ENCODE measurements at places on chromosomes 11 and 22. TPM values are rescaled to one million over a fixed set of nuclear protein-coding genes. Genes with fewer than 3 reads are reported as not detected.

DNA sequence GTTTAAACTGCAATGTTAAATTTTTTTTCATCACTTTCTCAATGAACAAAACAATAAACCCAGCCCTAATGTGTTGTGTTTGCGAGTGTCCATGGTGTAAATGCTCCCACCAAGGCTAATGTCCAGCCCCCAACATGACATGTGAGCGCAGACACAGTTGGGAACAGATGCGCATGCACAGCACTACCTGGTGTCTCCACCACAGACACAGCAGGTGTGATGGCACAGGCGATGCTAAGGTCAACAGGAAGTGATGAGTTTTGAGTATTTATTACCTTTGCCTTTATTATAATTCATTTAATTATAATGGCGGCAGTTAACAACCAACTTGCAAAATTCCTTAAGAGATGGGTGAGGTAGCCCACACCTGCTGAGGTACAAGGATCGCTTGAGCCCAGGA, 42.9 kb downstream of the MICAL3 start:
- no peak overlapping the region for H3K27ac ChIP-seq
- H3K36me3 ChIP-seq: no peaks in the 10 kb centered on the region
- no peak overlapping the region for H3K4me3 ChIP-seq
- DNase-seq: no peak

DNA sequence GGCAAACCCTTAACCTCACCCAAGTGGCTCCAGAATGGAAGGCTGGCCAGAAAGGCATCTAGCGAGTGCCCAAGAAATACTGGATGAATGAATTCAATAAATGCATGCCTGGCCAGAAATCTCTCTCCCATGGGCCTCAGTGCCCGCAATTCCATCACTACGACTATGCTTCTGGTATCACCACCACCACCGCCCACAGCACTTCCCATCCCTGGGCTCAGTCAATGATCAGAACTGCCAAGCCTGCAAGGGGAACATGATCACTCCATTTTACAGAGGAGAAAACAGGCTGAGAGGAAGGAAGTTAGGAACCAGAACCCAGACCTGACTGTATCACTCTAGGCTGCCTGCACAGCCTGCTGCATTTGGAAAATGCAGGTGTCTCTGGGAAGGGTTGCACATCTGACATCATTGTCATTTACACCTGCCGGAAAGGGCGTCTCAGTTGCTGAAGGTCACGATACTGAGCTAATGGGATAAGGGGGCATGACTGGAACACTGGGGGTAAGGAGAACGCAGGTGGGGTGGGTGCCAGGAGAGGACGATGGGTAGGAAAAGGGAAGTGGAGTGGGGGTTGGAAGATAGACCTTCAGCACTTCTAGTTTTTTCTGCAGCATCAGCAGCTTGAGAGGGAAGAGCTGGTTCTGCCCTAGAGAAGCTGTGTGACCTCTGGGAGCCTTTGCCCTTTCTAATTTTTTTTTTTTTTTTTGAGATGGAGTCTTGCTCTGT, 3.2 kb downstream of the GPR152 start:
- no peak for DNase-seq
- no peaks in the 10 kb centered on the region for H3K4me1 ChIP-seq
- H3K27ac ChIP-seq: no peak overlapping the region
- H3K27me3 ChIP-seq: no peaks in the 10 kb centered on the region

GRCh38 chr22:47166446-47167016, 404.1 kb downstream of the TBC1D22A start:
- DNase-seq: peak; percentile 48
- H3K27me3 ChIP-seq: no peaks in the 10 kb centered on the region
- no peak overlapping the region for H3K27ac ChIP-seq
- H3K36me3 ChIP-seq: no peaks in the 10 kb centered on the region
- H3K4me3 ChIP-seq: no peak overlapping the region

GRCh38 chr11:44535191-44535980, 30.1 kb upstream of the CD82 start:
- no peak for DNase-seq
- no peaks in the 10 kb centered on the region for H3K36me3 ChIP-seq
- no peaks in the 10 kb centered on the region for H3K4me1 ChIP-seq
- no peaks in the 10 kb centered on the region for H3K27me3 ChIP-seq
- no peak overlapping the region for H3K27ac ChIP-seq

DNA sequence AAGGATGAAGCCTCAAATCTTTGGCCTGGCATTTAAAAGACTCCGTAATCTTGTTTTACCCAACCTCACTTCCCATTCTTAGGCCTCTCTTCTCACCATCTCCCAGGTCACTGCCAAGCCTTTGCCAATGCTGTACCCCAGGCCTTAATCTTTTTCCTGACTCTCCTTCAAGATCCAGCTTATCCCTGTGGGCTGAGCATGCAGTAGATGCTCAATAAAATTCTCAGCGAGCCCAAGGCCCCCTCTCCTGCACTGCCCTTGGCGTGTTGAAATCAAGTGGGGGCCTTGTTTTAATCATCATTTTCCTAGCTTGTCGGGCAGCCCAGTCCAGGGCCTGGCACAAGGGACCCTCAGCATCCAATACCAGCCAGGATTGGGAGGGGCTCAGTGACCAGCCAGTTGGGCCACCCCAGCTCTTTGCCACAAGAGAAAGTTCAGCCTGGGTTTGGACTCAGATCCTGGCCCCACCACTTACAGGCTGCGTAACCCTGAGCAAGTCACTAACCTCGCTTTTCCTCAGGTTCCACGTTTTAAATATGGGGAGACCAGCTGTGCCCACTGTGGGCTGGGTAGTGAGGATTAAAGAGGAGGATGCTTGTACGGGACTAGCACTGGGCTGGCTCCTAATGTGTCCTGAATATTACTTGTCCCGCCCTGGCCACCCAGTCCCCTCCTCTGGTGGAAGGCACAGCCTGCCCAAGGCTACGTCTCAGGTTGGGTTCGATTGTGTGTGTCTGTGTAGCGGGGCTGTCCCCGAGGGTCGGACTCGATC, 943 bp upstream of the YWHAH start:
- DNase-seq: peak; percentile 53
- H3K36me3 ChIP-seq: peaks cover 3% of the 10 kb centered on the region
- no peaks in the 10 kb centered on the region for H3K27me3 ChIP-seq
- H3K4me1 ChIP-seq: no peaks in the 10 kb centered on the region
- peak overlapping the region; percentile 53 for H3K4me3 ChIP-seq
- peak overlapping the region; percentile 65 for H3K27ac ChIP-seq

- no peak overlapping the region for H3K27ac ChIP-seq
- H3K4me3 ChIP-seq: no peak overlapping the region
- no peak for DNase-seq
- H3K36me3 ChIP-seq: no peaks in the 10 kb centered on the region
Observed at GRCh38 chr22:35442471-35442870, 42.5 kb downstream of the MCM5 start.

- no peak overlapping the region for H3K4me3 ChIP-seq
- H3K27me3 ChIP-seq: no peaks in the 10 kb centered on the region
- no peaks in the 10 kb centered on the region for H3K36me3 ChIP-seq
- DNase-seq: no peak
Observed at GRCh38 chr11:79304599-79305212, 136.1 kb downstream of the TENM4 start.

- H3K4me3 ChIP-seq: no peak overlapping the region
- H3K27me3 ChIP-seq: no peaks in the 10 kb centered on the region
- no peak for DNase-seq
- H3K36me3 ChIP-seq: no peaks in the 10 kb centered on the region
- H3K4me1 ChIP-seq: no peaks in the 10 kb centered on the region
Observed at GRCh38 chr11:36046932-36047331, 103.1 kb downstream of the LDLRAD3 start.

GRCh38 chr11:94925422-94926270, 47.7 kb downstream of the CWC15 start:
- H3K4me3 ChIP-seq: no peak overlapping the region
- H3K4me1 ChIP-seq: no peaks in the 10 kb centered on the region
- H3K36me3 ChIP-seq: no peaks in the 10 kb centered on the region
- peak overlapping the region; percentile 11 for H3K27ac ChIP-seq

DNA sequence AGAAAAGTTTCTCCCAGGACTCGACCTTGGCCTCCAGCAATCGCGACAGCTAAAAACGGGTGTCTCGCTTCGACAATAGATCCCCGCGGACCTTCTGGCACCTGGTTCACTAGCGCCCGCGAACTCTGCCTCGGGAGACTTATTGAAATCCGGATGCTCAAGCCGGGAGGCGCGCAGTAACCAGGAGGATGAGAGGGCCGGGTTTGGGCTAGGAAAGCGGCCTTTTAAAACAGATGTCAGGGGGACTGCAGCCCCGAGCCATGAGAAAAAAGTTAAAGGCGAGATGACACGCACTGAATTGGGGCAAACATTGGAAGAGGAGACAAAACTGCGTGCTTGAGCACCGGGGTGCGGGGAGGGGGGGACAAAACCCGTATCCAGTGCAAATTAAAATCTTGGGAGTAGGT, 637 bp upstream of the ZBTB16 start:
- H3K27me3 ChIP-seq: no peaks in the 10 kb centered on the region
- H3K4me3 ChIP-seq: peak overlapping the region; percentile 78
- peaks cover 12% of the 10 kb centered on the region for H3K36me3 ChIP-seq

GRCh38 chr11:125348141-125348651, 147.9 kb downstream of the FEZ1 start:
- no peaks in the 10 kb centered on the region for H3K36me3 ChIP-seq
- H3K27me3 ChIP-seq: no peaks in the 10 kb centered on the region
- H3K27ac ChIP-seq: no peak overlapping the region
- no peak for DNase-seq
- H3K4me1 ChIP-seq: no peaks in the 10 kb centered on the region
- no peak overlapping the region for H3K4me3 ChIP-seq

- H3K36me3 ChIP-seq: no peaks in the 10 kb centered on the region
- no peaks in the 10 kb centered on the region for H3K4me1 ChIP-seq
- no peaks in the 10 kb centered on the region for H3K27me3 ChIP-seq
Observed at GRCh38 chr11:134343646-134344045, 11.9 kb downstream of the GLB1L2 start.

DNA sequence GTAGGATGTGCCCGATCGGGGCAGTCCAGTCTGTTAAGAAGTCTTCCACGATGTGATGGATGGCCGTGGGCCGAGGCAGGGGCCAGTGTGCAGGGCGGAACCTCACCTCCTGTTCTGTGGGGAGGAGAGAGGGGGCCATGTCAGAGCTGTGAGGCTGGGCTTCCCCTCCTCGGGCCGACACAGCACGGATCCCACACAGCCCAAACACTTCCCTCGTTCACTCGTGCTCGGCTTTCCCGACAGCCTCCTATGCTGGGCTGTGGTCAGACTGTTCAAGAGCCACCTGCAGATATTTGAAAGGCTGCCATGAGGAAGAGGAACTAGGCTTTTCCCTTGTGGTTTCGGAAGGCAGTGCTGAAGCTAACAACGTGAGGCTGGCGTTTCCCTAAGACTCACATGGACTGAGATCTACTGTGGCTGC, 12.3 kb upstream of the TXN2 start:
- H3K36me3 ChIP-seq: peaks cover 3% of the 10 kb centered on the region
- H3K27me3 ChIP-seq: no peaks in the 10 kb centered on the region
- H3K4me3 ChIP-seq: no peak overlapping the region
- H3K4me1 ChIP-seq: no peaks in the 10 kb centered on the region
- DNase-seq: no peak

GRCh38 chr11:134759274-134759673, 347.2 kb upstream of the B3GAT1 start:
- no peaks in the 10 kb centered on the region for H3K27me3 ChIP-seq
- H3K27ac ChIP-seq: no peak overlapping the region
- H3K4me1 ChIP-seq: no peaks in the 10 kb centered on the region
- H3K36me3 ChIP-seq: no peaks in the 10 kb centered on the region

DNA sequence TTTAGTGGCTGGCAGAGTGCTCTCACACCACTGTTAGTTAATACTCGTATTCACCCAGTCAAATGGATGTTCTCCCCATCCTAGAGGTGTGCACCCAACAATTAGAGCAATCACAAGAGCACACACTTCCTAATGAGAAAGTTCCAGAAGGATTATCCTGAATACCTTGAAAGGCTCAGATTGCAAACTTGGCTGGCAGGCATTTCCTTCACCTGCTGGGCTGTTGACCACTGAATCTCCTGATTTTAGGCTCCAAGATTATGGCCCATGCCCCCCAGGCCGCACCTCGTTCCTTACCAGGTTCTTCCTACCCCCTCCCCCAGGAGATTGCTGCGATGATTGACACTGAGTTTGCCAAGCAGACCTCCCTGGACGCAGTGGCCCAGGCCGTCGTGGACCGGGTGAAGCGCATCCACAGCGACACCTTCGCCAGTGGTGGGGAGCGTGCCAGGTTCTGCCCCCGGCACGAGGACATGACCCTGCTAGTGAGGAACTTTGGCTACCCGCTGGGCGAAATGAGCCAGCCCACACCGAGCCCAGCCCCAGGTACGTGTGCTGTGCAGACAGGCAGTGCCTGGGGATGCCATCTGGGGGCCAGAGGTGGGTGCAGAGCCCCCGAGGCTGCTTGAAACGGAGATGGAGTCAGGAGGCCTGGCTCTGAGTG, 26.9 kb downstream of the TAB1 start:
- no peaks in the 10 kb centered on the region for H3K4me1 ChIP-seq
- no peak for DNase-seq
- no peak overlapping the region for H3K4me3 ChIP-seq
- no peak overlapping the region for H3K27ac ChIP-seq

GRCh38 chr22:17562906-17563870, at the start of gene SLC25A18:
SLC25A18 (plus strand) TSS chr22:17563498; CDS start chr22:17579945, 16,447 bp downstream.
- peak within 1 kb of the TSS; percentile 65 for H3K27ac ChIP-seq
- peak; percentile 71 for DNase-seq
- H3K4me1 ChIP-seq: peaks cover 17% of the 10 kb centered on the region
- no peak within 1 kb of the TSS for H3K4me3 ChIP-seq
- no peaks in the 10 kb centered on the region for H3K27me3 ChIP-seq

DNA sequence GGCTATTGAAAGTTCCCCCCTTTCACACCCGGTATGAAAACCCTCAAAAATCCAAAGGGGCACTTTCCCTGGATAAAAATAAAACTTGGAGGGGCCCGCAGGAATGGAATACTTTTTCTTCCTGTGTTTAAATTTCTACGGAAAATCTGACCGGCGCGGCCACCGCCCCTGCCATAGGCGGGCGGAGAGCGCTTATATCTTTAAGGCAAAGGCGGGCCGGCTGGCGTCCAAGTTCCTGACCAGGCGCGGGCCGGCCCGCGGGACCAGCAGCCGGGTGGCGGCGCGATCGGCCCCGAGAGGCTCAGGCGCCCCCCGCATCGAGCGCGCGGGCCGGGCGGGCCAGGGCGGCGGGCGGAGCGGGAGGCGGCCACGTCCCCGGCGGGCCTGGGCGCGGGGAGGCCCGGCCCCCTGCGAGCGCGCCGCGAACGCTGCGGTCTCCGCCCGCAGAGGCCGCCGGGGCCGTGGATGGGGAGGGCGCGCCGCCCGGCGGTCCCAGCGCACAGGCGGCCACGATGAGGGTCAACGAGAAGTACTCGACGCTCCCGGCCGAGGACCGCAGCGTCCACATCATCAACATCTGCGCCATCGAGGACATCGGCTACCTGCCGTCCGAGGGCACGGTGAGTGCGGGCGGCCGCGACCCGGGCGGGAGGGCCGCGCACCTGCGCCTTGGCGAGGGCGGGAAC, at the start of gene ANO1:
TSS of gene ANO1 (plus strand) at position 223 of the 686 bp plus-strand sequence. CDS start at position 513, 290 bp downstream.
- no peaks in the 10 kb centered on the region for H3K27me3 ChIP-seq
- H3K4me1 ChIP-seq: peaks cover 47% of the 10 kb centered on the region
- peak; percentile 49 for DNase-seq
- H3K27ac ChIP-seq: no peak within 1 kb of the TSS

ARVCF gene
- total RNA-seq: 22.8 TPM

SLC22A8 gene
- not detected for total RNA-seq

B3GAT1 gene
- 8.8 TPM for total RNA-seq

OR6A2 gene
- total RNA-seq: not detected

PTPN5 gene
- total RNA-seq: not detected

AIFM3 gene
- total RNA-seq: 0.74 TPM

EIF3D gene
- 34.9 TPM for total RNA-seq

PRG2 gene
- 0.86 TPM for total RNA-seq

Measured in right lobe of liver (tissue), 6 donors.